ENCODE measurements at places on chromosomes 12 and 14. TPM values are rescaled to one million over a fixed set of nuclear protein-coding genes. Genes with fewer than 3 reads are reported as not detected.

Gene PLEKHD1
- 0.93 TPM for total RNA-seq

Gene TRPV4
- total RNA-seq, result not detected

- no peak for DNase-seq
Measured at GRCh38 chr12:93670104-93670503, 7.1 kb upstream of the CRADD start.

DNA sequence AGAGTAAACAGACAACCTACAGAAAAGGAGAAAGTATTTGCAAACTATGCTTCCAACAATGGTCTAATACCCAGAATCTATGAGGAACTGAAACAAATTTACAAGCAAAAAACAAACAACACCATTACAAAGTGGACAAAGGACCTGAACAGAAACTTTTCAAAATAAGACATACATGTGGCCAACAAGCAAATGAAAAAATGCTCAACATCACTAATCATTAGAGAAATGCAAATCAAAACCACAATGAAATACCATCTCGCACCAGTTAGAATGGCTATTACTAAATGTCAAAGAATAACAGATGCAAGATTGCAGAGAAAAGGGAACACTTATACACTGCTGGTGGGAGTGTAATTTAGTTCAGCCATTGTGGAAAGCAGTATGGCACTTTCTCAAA lies 125.8 kb downstream of the C12orf42 start:
- DNase-seq, result no peak

Gene C14orf39
- total RNA-seq, result not detected

- DNase-seq, result no peak
Measured at GRCh38 chr14:59103396-59103795, 85.1 kb upstream of the DAAM1 start.

DNA sequence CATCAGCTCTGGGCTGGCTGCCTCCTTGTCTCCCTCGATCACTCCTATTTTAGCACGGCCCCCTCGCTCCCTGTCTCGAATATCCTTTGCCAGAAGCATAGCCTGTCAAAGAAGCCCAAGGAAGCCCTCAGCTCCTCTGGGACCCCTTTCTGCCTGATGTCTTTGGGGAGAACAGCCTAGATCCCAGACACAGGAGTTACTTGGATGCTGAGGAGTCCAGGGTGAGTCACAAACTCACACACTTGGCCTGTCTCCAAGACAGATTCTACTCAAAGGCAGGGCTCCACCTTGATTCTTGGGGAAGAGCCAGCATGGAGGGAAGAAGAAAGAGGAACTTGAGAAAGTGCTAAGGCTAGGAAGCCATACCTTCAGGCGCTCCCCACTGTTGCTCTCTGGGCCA lies 8.1 kb downstream of the AVIL start:
- DNase-seq, result no peak

DNA sequence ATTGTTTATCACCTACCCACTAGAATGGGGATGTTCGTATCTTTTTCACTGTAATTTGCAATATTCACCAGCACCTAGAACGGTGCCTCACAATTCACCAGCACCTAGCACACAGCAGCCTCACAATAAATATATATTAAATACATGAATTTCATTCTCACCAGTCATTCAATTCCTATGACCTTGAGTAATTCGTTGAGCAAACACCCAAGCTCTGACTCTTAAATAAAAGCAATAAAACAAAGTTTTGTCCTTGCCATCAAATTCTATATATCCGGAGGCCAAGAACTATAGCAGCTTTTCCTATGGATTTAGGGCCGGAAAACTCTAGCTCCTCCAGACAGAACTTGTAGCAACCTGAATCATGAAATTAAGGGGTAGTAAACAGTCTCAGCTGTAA lies 981 bp downstream of the VTI1B start:
- DNase-seq, result no peak

- DNase-seq, result no peak
Measured at GRCh38 chr14:31787377-31787776, 226.2 kb downstream of the NUBPL start.
